Stimulated activated naive CD4-positive, alpha-beta T cell (primary cell): ENCODE measurements at places on chromosomes 16 and 17.

- DNase-seq, result no peak
These were observed 29.6 kb downstream of the RCVRN start for GRCh38 chr17:9875441-9875840.

DNA sequence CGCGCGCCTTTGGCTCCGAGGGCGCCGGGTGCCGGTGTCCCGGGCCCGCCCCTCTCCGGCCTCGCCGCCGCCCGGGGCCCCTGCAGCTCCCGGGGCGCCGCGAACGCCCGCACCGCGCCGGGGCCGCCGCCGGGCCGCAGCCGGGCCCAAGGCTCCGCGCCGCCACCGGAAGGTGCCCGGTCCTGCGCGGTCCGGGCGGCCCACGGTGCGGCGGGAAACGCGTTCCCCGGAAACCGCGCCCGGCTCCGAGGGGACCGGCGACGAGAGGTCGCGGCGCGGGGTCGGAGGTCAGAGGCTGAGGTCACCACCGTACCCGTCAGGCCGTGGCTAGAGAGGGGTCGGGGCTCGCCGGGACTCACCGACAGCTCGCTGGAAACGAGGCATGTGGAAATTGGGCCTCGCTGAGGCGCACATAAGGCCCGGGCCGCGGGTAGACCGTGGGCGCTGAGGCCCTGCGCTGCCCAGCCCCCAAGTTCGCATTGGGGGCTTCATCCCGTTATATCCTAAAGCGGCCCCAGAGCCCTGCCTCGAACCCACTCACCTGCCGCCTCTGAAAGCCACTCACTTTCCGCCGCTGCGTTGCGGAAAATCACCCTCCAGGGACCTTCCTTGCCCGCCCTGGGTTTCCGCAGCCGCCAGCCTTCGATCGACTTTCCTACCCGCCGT, at the start of gene DUS1L:
Gene DUS1L (minus strand): TSS at position 167 of the 666 bp plus-strand sequence. CDS start 745 bp downstream, outside the sequence.
- DNase-seq, result peak; percentile 77

- peak; percentile 64 for DNase-seq
These were observed 41.8 kb downstream of the BRD7 start for GRCh38 chr16:50326835-50327465.

- no peak for DNase-seq
These were observed 56.5 kb upstream of the XYLT1 start for GRCh38 chr16:17526956-17527937.

- no peak for DNase-seq
These were observed 11.7 kb downstream of the NKIRAS2 start for GRCh38 chr17:42031584-42031983.

DNA sequence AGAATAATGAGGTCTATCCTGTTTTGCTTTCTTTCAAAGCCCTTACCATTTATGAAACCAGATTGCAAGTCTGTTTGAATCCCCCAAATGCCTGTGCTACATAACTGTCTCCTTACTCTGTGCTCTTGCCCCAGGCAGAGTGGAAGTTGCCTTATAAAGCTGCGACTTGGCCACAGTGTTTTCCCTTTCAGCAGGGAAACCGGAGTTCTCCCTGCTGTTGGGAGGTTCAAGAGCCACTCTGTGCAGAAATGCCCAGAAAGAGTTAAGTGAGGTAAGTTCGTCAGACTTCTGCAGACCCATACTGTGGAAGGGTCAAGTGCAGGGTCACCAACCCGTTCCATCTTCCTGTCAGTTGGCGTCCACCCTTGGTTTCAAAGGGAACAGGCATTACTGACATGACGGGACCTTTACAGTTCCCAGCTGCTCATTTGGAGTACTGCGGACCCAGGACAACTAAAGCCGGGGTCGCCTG, 508.9 kb downstream of the WWOX start:
- no peak for DNase-seq

GRCh38 chr16:648071-648780, 939 bp upstream of the WDR90 start:
- DNase-seq, result no peak

DNA sequence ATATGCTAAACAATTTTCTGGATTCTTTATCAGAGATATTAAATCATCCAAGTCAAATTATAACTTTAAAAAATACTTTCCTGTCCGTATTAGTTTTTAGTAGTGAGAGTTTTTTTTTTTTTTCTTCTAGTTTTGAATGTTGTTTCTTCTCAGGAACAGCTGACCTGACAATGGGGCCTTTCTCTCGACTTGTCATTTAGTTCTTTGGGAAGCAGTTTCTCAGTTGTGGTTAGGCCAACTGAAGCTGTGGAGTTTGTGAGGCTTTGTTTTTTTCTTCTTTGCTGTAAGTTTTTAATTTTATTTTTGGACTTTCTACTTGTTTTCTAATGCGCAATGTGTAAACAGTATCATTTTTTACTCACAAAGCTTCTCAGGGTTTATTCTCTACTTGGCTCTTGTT, 140.8 kb downstream of the FTO start:
- DNase-seq, result no peak

DNA sequence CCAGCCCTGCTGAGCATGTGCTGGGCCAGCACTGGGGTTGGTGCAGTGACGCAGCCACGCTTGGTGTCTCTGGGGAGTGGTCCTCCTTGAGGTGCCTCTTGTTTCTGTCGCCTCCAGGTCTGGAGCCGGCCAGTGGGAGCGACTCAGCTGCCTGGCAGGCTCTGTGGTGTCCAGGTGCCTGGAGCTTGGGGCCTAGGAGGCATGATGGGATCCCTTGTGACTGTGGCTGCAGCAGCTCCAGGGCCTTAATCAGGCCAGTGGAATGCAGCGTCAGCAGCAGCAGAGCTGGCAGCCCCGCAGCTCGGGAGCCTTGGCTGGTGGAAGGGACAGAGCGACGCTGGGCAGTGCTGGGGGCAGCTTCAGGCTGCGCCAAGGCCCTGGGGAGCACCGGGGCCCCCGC, 74.7 kb upstream of the CIBAR2 start:
- no peak for DNase-seq

DNA sequence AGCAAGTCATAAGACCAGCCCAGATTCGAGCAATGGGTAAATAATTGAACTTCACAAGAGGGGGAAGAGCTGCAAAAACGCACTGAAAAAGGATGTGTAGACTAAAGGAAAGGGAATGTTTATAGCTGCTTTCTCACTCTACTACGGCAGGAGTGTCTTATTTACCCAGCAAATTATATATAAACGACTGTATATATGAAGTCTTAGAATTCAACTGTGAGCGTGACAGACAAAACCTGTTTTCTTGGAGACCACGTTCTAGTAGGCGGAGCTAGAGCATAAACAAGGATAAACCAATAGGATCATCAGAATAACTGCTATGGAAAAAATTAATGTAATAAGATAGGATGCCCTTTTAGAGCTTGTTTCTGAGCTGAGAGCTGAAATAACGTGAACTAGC, 394.6 kb upstream of the MON1B start:
- no peak for DNase-seq

- DNase-seq, result no peak
These were observed 16.4 kb downstream of the CDYL2 start for GRCh38 chr16:80788027-80788426.

- peak; percentile 10 for DNase-seq
These were observed 149.9 kb downstream of the CLEC16A start for GRCh38 chr16:11094075-11094856.

DNA sequence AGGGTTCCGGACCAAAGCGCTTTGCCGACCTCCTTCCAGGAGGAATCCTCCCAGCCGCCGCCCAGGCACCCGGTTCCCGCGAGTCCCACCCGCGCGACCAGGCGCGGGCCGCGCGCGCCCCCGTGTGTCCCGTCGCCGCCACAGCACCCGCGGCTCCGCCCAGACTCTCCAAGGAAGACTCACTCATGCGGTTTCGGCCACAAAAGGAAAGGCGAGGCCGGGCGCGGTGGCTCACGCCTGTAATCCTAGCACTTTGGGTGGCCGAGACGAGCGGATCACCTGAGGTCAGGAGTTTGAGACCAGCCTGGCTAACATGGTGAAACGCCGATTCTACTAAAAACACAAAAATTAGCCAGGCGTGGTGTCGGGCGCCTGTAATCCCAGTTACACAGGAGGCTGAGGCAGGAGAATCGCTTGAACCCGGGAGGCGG, 3.5 kb upstream of the PKMYT1 start:
- peak; percentile 60 for DNase-seq

DNA sequence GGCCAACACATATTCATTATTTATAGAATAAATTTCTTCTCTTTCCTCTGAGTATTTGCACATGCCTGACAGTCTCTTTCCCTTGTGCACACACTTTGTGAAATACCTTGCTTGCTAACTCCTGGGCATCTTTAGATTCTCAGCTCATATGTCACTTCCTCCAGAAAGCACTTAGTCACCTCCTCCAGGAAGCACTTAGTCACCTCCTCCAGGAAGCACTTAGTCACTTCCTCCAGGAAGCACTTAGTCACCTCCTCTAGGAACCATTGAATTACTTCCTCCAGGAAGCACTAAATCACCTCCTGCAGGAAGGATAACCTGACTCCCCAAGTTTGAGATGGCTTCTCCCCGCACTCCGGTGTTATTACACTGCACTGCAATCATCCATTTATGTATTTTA, 462.5 kb upstream of the EEF2KMT start:
- no peak for DNase-seq

GRCh38 chr17:80565343-80566053, 20.9 kb downstream of the RPTOR start:
- no peak for DNase-seq

DNA sequence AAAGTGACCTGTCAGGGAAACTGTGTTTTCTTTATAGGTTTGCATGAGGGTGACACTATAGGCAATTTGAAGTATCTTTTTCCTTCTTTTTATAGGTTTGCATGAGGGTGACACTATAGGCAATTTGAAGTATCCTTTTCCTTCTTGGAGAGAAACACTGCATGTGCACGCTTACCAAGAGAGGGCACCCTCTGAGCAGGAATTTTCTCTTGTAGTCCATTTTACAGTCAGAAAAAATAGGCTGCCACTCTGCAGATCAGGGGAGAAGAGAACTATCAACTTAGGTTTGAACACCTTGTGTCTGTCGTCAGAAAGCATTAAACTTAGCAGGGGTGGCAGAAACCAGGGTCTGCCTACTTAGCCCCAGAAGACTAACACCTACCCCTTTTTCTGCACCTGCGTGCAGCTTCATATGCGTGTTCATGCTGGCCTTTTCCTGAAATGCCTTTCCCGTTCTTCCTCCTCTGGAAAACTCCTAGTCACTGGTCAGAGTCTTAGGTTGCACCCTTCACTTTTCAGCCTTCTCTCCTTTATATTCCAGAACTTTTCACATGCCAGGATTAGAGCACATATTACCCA, 16.4 kb upstream of the SMIM36 start:
- DNase-seq, result no peak

- no peak for DNase-seq
These were observed 44.2 kb downstream of the ZZEF1 start for GRCh38 chr17:4098521-4099209.

GRCh38 chr16:66442502-66443268, 15.6 kb downstream of the BEAN1 start:
- DNase-seq, result no peak

DNA sequence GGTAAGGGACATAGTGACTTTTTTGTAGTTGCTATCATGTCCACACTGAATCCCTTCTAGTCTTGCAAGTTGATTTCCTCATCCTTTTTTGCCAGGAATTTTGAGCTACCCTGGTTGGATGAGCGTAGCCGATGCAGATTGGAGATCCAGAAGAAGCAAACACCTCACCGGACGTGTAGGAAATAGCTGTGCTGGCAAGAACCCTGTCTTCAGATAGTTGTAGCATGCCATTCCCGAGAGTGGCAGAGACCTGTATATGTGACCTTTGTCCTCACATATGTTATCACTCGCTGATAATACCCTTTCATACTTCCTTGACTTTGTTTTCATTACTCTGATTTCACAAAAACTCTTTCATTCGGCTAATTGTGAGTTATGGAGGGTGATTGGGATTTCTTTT, 6.2 kb upstream of the CASC3 start:
- DNase-seq, result no peak

DNA sequence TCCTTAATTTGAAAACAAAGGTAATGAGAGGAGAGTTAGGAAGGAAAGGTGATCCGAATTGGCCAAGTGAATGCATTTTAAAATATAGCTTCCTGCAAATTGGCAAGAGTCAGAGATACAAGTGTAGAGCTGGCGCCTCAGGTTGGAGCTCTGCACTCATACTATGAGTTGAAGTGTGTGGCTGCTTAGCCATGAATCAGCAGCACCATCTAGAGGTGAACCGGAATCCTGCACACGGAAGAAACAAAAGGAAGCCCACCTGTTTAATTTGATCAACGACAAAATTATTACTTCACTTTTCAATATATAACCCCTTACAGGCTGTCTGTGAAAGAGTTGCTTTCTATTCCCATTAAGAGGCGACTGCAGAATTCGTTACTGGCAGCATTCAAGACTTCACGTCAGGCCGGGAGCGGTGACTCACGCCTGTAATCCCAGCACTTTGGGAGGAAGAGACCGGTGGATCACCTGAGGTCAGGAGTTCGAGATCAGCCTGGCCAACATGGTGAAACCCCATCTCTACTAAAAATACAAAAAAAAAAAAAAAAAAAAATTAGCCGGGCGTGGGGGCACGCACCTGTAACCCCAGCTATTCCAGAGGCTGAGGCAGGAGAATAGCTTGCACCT, 1253.7 kb upstream of the CDH8 start:
- DNase-seq, result no peak

- no peak for DNase-seq
These were observed 528 bp downstream of the ITFG1 start for GRCh38 chr16:47460359-47460710.

GRCh38 chr17:29956225-29956624, 14.8 kb downstream of the EFCAB5 start:
- no peak for DNase-seq

- no peak for DNase-seq
These were observed 22.9 kb downstream of the SLFN11 start for GRCh38 chr17:35350493-35350892.

GRCh38 chr17:32517982-32518381, 31.2 kb downstream of the CDK5R1 start:
- DNase-seq, result no peak

GRCh38 chr17:73759324-73759723, 115.1 kb upstream of the SDK2 start:
- DNase-seq, result no peak

- no peak for DNase-seq
These were observed 373.7 kb downstream of the SNX29 start for GRCh38 chr16:12349936-12350850.

DNA sequence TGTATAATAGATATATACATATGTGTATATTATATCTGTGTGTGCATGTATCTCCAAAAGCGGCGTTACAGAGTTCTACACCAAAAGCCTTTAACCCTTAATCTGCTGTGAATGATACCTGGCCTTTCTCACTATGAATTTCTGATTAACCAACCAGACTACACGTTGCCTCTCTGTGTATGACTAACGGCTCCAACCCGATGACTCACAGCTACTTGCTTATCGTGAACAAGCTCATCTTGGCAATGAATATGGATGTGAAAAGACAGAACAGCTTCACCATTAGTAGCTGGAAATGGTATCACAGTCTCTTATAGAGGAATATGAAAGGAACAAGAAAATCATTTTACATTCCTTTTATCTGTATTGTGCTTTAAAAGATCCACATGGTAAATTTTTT, 23.8 kb upstream of the ARHGAP44 start:
- no peak for DNase-seq
